Endothelial cell of umbilical vein (primary cell): ENCODE measurements at places on chromosomes 13 and 19. TPM values are rescaled to one million over a fixed set of nuclear protein-coding genes. Genes with fewer than 3 reads are reported as not detected.

Gene LENG9
- total RNA-seq = 2.8 and 3.2 TPM in 2 replicates

Gene FLT3
- not detected in 2 replicates for total RNA-seq

Gene KLK1
- not detected in 2 replicates for total RNA-seq

Gene ZNF563
- 0.44 and 1.1 TPM in 2 replicates for total RNA-seq

Gene SIGLEC5
- not detected in 2 replicates for total RNA-seq

Gene DHDH
- not detected in 2 replicates for total RNA-seq

Gene ZNF358
- total RNA-seq = 51.2 and 52.1 TPM in 2 replicates

Gene PLIN5
- 0.24 TPM in 1 of 2 replicates, not detected in the other for total RNA-seq

Gene MAB21L1
- not detected in 2 replicates for total RNA-seq

Gene NDUFA3
- 119 and 132 TPM in 2 replicates for total RNA-seq

Gene STARD13
- 41.1 and 47.7 TPM in 2 replicates for total RNA-seq

Gene KLK15
- not detected in 2 replicates for total RNA-seq

Gene ZNF221
- 4.2 and 6.0 TPM in 2 replicates for total RNA-seq

Gene LRRC25
- total RNA-seq = not detected in 2 replicates

Gene SERP2
- 0.85 TPM in 1 of 2 replicates, not detected in the other for total RNA-seq

Gene MEIOSIN
- total RNA-seq = not detected in 2 replicates

Gene MUC16
- total RNA-seq = not detected in 2 replicates

Gene S1PR5
- not detected in 2 replicates for total RNA-seq
